H9 (cell line): ENCODE measurements at places on chromosomes 2 and 18. TPM values are rescaled to one million over a fixed set of nuclear protein-coding genes. Genes with fewer than 3 reads are reported as not detected.
A peak's percentile ranks its signal among the peaks of the same experiment; 100 is the strongest.

DNA sequence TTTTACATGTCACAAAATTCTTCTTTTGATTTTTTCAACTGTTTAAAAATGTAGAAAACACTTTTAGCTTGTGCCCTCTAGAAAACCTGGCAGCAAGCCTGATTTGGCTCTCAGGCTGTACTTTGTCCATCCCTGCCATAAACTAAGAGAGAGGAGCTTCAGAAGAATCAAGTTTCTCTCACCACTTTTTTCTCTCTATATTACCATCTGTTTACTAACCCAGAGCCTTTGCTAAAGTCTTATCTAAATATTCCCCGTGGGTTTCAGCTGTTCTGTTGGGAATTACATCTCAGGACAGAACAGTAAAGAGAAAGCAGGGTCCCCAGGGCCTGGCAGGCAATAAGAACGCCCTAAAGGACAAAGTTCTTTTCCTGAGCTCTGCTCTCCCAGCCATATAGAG, 409.1 kb upstream of the CRIM1 start:
- DNase-seq: no peak

The RMND5A gene
- total RNA-seq: 48.8 and 51.5 TPM in 2 replicates

DNA sequence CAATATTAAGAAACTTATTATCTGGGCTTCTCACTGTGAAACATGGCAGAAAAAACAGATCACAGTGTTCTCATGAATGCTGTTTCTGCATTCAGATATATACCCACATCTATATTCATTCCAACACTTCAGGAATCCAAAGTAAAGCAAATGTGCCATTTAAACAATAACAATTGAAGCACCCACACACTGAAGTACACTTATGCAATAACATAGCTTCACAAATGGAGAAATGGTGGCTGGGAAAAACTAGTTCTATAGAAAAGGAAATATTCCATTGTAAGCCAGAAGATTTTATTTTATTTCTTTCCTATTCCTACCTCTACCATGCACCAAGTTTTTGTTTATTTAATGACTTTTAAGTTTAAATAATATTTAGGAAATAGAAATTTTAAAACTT, 111.9 kb downstream of the DPP4 start:
- no peak for DNase-seq

The CD207 gene
- not detected in 2 replicates for total RNA-seq

The ITPRIPL1 gene
- total RNA-seq: 16.1 and 16.3 TPM in 2 replicates

The ANKRD29 gene
- 1.9 and 2.1 TPM in 2 replicates for total RNA-seq

DNA sequence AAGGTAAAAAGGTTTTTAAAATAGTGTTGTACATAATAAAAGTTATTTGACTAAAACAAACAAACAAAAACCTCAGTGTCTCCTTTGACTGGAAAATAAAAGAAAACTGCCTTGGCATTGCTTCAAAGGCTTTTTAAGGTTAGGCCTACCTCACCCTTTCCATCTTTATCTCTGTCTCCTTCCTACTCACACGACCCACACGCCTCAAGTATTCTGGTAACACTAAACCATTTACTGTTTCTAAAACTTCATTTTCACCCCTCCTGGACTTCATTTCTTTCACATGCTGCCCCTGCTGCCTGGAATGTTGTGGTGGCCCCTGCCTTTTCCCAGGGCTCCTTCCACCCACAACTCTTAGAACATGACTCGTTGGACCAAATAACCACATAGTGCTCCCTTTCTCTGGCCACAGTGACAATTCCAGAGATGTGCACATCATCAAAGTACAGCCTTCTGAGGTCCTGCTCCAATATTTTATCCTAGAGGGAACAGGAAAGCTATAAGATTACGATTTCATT, 54.0 kb downstream of the ERBB4 start:
- DNase-seq: peak; percentile 31

GRCh38 chr2:95531254-95531771, 46.8 kb upstream of the TRIM43B start:
- DNase-seq: no peak

The ARHGAP15 gene
- not detected in 2 replicates for total RNA-seq

The EFEMP1 gene
- total RNA-seq: 3.5 and 3.7 TPM in 2 replicates

DNA sequence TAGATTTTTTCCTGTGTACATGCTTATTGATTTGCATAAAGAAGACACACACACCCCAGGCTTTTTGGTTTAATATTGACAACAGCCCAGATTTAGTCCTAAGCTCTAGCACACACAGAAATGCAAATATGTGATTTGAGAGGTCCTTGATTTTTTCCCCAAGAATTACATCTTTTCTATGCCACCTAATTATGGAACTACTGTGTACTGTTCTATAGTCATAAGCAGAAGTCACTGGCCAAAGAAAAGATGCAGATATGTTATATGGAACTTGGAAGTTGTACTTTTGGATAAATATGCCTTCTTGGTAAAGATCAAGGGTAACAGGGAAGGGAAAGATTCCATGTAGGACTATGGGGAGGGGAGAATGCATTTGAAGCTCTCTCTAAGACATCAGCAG, 105.6 kb downstream of the SETBP1 start:
- no peak for DNase-seq

The ZNF804A gene
- not detected in 2 replicates for total RNA-seq

GRCh38 chr18:24370120-24370519, 27.5 kb downstream of the OSBPL1A start:
- DNase-seq: no peak

DNA sequence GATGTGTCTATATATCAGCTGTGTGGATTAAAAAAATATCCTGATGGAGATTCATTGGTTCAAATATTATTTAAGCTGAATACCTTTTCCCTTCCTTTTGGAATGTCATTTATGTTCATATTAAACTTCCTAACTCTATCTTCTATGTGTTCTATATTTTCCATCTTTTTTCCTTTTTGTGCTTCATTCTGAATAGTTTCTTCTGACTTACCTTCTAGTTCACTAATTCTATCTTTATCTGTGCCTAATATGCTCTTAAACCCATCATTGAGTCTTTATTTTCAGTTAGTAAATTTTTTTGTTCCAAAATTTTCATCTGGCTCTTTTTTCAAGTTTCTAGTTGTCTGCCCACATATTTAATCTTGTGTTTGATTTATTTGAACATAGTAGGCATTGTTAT, 219.4 kb upstream of the STON1 start:
- DNase-seq: no peak

The FHOD3 gene
- total RNA-seq: 7.0 and 8.0 TPM in 2 replicates

GRCh38 chr18:74692367-74693013, 94.8 kb downstream of the ZNF407 start:
- no peak for DNase-seq

DNA sequence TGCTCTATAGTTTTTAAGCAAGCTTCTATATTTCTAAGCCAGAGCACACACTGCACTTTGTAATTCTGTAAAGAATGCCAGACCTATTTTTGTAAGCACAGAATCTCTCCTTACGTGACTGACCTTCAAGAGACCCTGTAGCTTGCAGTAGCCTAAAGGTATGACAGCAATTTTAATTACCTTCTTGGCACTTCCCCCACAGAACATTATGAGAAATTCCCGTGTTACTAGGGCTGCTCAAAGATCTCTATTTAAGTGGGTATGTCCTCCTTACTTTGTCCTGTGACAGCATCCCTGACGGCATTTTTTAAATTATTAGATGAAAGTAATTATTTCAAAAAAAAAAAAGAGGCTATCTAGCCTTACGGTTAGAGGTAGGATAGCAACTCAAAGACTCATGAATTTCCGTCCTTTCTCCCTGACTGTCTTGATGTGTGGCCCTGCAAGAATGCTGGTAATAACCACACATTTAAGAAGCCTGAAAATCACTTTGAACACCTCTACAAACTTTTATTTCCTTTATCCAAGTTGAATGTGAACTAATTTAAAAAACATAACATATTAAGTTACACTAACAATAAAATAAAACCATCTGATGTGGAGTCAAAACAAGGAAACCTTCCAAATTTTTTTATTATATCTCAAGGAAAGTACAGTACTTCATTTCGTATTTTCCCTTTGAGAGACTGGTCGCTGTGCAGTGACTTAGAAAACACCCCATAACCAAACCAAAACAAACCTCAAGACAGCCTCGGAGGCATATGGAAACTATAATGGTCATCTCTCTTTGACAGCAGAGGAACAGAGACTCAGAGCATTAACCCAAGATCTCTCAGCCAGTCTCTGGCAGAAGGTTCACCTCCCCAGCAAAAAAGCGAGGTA, 54.9 kb downstream of the THUMPD2 start:
- no peak for DNase-seq

The INO80D gene
- 45.7 and 46.0 TPM in 2 replicates for total RNA-seq

- DNase-seq: no peak
Measured at GRCh38 chr18:56028514-56028913, 440.5 kb upstream of the TCF4 start.

- DNase-seq: no peak
Measured at GRCh38 chr18:50836521-50836957, 16.7 kb upstream of the MRO start.

- no peak for DNase-seq
Measured at GRCh38 chr2:10527585-10527984, 79.5 kb upstream of the ODC1 start.

The SMYD5 gene
- 41.7 and 45.2 TPM in 2 replicates for total RNA-seq

The SERPINB10 gene
- not detected in 2 replicates for total RNA-seq

- DNase-seq: no peak
Measured at GRCh38 chr2:222102575-222103349, 196.0 kb downstream of the PAX3 start.

GRCh38 chr2:1654696-1655374, 89.5 kb downstream of the PXDN start:
- peak; percentile 5 for DNase-seq

DNA sequence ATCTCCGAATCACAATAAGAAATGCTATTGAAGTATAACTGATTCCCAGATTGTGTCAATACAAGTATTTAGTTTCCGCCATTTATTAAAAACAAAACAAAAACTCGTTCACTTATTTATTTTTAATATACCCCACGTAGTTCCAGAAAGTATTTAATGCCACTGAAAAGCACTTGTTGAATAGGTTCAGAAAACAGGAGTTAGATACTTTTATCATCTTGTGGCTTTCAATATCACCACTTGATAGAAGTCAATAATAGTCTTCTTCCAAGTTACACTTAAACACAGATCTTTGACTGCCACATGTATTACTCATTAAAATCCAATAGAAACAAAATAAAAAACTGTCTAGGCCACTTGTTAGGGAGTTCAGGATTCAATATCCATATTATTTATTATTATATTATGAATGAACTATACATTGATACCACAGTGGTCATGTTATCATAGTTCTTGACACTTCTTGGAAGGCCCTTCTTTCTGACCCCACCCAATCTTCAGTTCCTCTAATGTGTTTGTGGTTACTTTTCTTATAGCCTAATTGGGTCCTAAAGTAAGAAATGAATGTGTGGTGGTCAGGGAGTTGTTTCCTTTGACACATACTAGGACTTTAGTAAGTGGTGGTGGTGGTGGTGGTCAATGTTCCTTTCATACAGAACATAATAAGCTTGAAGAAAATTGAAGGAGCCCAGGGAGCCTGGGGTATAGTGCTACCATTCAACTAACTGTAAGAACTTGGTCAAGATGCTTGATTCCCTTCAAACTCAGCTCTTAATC, 221.3 kb upstream of the ITGA4 start:
- no peak for DNase-seq

DNA sequence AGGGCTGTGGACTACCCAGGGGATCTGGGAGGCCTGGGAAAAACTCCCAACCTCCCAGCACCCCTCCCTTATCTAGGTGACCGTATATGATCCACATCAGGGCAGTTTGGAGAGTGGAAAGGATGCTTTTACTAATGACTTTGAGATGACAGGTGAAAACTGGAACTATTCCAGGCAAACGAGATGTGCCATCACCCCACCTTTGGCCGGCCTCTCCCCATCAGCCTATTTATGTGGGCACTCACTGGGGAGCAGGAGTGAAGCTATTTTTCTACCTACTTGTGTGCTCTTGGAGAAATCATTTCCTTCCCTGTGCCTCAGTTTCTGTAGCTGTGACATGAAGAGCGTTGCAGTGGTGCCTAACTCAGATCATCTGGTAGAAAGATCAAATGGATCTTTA, 107.2 kb downstream of the SMAD7 start:
- DNase-seq: no peak

The TRIP12 gene
- 166 and 172 TPM in 2 replicates for total RNA-seq

The ADI1 gene
- 23.4 and 25.4 TPM in 2 replicates for total RNA-seq

The FAM237A gene
- total RNA-seq: not detected in 2 replicates

DNA sequence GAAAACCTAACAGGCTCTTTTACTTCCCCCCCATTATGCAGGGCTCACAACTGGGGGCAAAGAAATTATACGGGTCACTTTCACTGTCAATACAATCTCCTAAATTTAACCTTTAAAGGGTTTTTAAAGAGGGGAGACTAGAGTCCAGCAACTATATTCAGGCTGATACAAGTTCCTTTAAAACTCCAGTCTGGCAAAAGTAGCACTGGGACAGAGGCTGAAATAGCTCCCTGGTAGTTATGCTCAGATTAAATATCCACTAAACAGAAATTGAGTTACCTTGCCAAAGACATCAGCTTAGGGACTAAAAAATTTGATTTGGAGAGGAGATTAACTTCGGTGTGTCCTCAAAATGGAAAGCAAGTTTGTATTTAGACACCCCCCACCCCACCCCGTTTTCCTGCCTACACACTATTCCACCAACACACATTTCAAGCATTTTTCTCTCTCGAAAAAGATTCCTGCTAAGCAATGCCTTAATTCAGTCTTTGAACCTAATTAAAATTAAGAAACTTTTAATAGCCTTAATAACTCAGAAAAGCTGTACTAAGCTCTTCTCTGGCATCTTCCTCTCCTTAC, 127.2 kb downstream of the OSBPL1A start:
- DNase-seq: no peak

The PKDCC gene
- 134 and 135 TPM in 2 replicates for total RNA-seq

DNA sequence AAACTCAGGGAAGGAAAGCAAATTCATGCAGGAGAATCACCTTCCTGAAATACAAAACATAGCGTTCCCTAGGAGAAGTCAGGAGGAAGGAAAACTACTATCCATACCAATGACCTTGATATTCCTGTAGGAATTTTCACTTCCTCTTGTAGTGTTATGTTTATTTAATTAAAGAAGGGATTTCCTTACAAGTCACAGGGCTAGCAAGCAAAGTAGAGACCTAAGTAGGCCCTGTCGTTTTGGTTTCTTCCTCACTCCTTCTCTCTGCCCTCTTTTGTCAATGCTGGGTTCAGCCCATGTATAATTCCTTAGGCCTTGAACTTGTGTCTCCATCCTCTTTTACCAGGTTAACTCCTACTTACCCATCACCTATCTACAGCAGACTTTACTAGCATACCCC, 435.2 kb upstream of the LRATD1 start:
- DNase-seq: no peak

- DNase-seq: peak; percentile 52
Measured at GRCh38 chr2:177724398-177725287, 332.1 kb downstream of the AGPS start.

The POTEC gene
- not detected in 2 replicates for total RNA-seq

- DNase-seq: no peak
Measured at GRCh38 chr18:55014095-55014494, 54.8 kb upstream of the CCDC68 start.

The UGT1A3 gene
- total RNA-seq: not detected in 2 replicates

- DNase-seq: no peak
Measured at GRCh38 chr2:112910219-112910618, 746 bp upstream of the IL37 start.

The GCG gene
- not detected in 2 replicates for total RNA-seq

DNA sequence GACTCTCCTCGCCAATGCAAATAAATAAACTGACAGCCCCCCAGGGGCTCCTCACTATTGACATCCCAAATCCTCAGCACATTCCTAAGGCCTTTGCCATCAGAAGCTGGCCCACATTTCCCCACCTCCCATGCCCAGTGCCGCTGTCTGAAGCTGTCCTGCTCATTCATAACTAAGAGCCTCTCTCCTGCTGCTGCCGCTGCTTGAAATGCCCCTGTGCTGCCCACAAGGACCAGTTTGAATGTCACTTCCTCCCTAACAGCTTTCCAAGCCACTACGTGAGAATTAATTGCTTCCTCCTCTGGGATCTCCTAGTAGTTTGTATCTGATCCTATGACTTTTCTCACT, 151.6 kb upstream of the CAPN13 start:
- DNase-seq: no peak
